NCI-H1048 (cell line): ENCODE measurements at places on chromosomes 16 and 17.

DNA sequence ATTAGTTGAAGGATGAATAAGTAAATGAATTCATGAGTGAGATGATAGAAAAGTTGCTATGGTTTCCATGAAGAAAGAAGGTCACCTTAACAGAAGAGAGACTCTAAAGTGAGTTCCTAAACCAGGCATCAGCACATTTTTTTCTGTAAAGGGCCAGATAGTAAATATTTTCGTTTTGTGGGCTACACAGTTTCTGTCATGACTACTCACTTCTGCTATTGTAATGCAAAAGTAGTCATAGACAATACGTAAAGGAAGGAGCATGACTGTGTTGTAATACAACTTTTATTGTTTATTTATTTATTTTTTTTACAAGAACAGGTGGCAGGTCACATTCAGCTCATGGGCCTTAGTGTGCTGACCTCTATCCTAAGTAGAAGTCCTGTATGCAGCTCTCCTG is 426.1 kb upstream of the DYNLRB2 start:
- no peak for DNase-seq

DNA sequence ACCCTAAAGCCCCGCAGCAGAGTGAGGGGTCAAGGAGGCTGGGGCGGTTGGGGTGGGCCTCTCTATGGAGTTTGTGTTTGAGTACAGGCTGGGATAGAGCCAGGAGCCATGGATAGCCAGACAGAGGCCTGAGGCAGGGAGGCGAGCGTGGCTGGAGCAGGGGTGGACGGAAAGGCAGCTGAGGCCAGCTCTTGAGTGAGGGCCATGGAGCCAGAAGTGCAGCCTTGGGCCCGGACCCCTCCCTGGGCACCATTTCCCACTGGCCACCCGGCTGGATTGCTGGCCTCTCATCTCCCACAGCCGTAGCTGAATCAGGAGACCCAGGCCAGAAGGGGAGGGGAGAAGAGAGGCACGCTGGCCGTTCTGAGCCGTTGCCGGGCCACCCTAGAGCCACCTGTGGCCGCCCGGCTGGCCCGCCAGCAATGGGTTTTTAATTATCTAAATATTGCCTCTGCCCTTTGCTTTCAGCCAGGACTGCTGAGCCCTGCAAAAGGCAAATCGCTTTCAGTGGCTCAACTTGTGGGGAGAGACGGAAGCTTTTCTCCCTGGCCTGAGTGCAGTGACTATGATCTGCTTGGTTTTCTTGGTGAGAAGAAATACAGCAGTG is 75.2 kb upstream of the GSE1 start:
- DNase-seq, result no peak

- DNase-seq, result no peak
Observed at GRCh38 chr17:65902155-65902554, 289.8 kb downstream of the CEP112 start.

DNA sequence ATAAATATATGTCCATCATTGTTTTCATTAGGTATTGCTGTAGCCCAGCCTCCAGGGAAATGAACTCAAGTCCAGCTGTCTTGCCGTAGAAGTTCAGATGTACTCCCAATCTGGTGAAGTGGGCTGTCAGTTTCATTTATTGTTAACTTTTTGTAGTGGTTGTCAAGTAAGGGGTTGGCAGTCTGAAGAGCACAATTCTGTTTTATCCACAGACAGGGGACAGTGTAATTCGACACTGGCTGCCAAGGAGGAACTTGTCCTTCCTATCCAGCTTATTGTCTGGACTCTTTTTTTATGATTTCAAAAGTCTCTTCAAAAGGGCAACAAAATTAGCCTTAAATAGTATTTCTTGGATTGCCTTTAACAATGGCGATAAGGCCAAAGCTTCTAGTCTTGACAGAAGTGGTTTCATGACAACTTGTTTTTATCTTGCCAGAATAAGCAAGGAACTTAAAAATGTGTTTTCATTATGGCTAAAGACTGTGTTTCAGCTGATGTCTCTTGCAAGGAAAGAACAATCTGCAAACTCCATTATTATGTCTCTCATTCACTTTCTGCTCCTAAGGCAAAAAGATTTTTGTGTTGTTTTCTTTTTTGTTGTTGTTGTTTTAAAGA is 73.9 kb upstream of the TANC2 start:
- DNase-seq, result no peak

DNA sequence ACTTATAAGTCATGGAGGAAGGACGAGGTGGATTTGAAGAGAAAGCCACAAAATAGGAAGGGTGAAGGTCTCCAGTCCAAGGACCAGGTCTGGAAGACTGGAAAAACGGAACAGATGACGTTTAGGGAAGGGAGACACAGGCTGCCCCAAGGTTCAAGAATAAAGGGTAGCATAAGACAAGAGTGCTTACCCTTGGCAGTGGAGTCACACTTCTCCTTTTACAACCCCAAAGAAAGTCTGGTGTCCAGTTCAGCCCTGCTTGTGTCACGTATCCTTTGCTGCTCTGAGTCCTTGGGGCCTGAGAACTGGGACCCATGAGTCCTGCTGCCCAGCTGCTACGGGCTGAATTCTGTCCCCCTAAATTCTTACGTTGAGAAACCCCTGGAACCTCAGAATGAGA is 13.0 kb upstream of the GGA2 start:
- no peak for DNase-seq

GRCh38 chr17:5269241-5269960 is 12.7 kb upstream of the RABEP1 start:
- DNase-seq, result no peak

GRCh38 chr16:27378871-27379481 is 23.0 kb upstream of the IL21R start:
- no peak for DNase-seq

- no peak for DNase-seq
Observed at GRCh38 chr17:34682305-34682704, 102.9 kb downstream of the TMEM132E start.

DNA sequence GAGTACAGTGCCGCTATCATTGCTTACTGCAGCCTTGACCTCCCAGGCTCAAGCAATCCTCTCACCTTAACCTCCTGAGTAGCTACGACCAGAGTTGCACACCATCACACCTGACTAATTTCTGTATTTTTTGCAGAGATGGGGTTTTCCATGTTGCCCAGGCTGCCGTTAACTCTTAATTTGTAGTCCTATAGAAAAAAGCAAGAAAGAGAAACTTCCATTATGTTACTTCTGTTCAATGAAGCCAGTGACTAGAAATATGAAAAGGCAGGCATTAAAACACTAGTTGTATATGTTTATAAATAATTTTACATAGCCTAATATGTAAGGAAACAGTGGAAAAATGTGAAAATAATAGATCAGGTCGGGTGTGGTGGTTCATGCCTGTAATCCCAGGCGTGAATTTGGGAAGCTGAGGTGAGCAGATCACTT is 9.7 kb downstream of the RAD51C start:
- DNase-seq, result no peak

GRCh38 chr17:60138769-60139437 is 10.9 kb upstream of the CA4 start:
- DNase-seq, result no peak

DNA sequence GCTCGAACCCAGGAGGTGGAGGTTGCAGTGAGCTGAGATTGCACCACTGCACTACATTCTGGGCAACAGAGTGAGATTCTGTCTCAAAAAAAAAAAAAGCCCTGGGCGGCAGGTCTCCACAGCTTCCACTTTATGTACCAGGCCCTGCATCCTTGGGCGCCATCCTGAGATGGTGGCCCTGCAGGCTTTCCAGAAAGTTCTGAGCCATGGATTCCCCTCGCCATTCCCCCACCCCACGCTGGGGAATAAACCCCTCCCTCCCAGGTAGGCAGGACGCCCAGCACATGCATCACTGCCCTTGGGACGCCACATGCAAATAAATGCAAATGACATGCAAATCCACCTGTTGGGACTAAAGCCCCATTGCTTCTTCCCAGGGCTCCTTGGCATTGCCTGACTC is 13.8 kb upstream of the ZNF469 start:
- no peak for DNase-seq

DNA sequence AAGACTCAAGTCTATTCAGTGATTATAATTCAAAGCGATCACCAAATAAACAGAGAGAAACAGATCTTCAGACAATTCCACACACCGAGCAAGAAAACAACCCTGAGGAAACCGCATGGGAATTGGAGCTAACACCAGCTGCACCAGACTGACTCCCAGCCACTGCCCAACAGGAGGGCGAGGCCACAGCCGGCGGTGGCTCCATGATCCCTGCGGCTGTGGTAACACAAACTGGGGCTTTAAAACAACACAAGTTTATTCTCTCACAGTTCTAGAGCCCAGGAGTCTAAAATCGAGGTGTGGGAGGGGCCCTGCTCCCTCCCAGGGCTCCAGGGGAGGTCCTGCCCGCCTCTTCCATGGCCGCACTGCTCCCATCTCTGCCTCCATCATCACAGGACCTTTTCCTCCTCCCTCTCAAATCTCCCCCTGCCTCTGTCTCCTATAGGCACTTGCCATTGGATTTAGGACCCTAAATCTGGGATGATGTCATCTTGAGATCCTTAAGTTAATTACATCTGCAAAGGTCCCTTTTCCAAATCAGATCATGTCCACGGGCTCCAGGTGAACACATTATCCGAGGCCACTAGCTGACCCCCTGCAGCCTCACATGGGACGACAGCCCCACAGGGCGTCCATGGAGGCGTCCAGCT is 9.7 kb upstream of the HEXD start:
- no peak for DNase-seq

- DNase-seq, result no peak
Observed at GRCh38 chr16:81097230-81097629, 1.0 kb upstream of the GCSH start.

DNA sequence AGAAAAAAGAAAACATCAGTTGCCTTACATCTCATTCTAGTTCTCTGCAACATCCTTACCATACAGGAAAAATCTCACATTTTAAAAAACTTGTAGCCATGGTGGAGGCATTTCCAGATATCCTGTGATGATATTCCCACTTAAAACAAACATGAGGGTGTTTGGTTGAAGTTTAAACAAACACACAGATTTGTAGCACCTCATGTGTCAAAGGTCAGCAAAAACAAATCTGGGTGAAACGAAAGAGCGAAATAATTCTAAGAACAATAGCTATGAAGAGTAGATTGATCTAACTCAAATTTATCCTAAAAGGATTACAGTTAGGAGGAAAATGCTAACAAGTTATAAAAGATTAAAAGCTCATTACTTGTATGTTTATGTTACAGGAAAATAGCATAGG is 83.1 kb upstream of the IRX5 start:
- no peak for DNase-seq

GRCh38 chr17:38660097-38661025 is 14.4 kb downstream of the EPOP start:
- no peak for DNase-seq

DNA sequence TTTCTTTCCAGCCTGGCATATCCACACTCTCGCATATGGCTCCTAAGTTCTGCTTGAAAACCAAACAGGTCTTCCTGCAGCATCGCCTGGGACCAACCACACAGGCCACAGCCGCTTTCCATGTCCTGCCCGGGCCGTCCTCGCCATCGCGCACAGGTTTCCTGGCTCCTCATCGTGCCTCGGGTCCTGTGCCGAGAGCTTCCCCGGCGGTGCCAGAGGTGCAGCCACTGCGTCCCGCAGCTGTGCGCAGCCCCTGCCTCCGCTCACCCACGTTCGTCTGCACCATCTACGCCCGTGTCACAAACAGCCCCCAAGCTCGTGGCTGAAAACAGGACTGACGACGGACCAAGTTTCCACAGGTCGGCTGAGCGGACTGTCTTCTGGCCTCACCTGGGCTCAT is 6.3 kb upstream of the ZFPM1 start:
- DNase-seq, result no peak

DNA sequence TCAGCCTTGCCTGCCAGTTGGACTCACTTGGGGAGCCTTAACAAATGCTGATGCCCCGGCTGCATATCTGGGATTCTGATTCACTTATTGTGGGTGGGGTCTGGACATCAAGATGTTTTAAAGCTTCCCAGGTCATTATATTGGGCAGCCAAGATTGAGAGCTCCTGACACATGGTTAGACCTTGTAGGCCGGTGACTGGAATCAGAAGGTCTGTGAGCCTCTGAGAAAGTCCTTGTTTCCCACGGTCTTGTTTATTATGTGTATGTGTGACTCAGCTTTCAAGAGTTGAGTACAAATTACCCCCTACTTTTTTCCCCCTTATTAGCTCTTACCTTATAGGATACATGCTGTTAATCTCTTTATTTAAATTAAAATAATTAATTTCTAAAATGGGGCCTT is 103.5 kb downstream of the ABCC1 start:
- DNase-seq, result no peak

GRCh38 chr17:28407130-28407973 is 1.3 kb upstream of the SLC46A1 start:
- no peak for DNase-seq

DNA sequence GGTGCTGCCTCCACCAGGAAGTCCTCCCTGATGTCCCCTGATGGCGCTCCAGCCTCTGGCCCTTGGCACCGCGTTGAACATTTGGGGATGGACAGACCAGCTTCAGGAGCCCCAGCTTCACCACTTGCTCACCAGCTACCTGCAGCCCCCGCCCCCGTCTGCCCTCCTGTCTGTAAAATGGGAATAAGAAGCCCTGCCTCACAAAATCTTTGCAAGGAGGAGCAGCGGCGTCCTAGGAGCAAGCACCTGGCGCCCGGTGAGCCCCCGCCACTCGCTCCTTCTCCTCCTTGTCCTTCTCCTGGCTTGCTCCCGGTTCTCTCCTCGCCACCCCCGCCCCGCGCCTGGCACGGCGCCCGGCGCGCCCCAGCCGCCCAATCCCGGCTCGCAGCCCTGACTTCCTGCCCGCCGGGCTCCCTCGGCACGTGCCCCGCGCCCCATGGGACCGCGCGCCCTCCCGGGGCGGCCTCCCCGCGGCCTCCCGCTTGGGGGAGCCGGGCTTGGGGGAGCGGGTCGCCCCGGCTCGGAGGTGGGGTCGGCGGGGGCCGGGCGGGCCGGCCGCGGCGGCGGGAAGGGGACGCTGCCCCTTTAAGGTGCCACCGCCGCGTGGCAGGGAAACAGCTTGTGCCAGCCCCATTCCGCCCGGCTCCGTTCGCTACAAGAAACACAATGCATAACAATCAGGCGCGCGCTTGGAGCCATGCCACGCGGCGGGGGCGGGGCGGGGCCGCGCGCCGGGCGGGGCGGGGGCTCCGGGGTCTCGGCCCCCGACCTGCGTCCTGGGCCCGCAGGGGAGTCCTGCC is 9.1 kb upstream of the PPP1R1B start:
- no peak for DNase-seq

- DNase-seq, result no peak
Observed at GRCh38 chr16:59469266-59469665, 735.1 kb upstream of the GOT2 start.

DNA sequence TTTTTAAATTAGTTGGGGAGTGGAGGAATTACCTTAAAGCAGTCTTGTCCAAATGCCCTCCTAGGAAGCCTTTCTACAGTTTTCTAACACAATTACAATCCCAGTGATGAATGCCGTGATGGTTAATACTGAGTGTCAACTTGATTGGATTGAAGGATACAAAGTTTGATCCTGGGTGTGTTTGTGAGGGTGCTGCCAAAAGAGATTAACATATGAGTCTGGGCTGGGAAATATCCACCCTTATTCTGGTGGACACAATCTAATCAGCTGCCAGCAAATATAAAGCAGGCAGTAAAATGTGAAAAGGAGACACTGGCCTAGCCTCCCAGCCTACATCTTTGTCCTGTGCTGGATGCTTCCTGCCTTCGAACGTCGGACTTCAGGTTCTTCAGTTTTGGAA is 12.2 kb downstream of the ORC6 start:
- no peak for DNase-seq
